ENCODE measurements at places on chromosomes 16 and 17.

GRCh38 chr16:9429646-9430330 lies 338.3 kb downstream of the HAPSTR1 start:
- DNase-seq, result no peak

- DNase-seq, result no peak
Observed at GRCh38 chr17:43482103-43483012, 1.4 kb upstream of the DHX8 start.

- no peak for DNase-seq
Observed at GRCh38 chr16:52312716-52313115, 234.2 kb downstream of the TOX3 start.

DNA sequence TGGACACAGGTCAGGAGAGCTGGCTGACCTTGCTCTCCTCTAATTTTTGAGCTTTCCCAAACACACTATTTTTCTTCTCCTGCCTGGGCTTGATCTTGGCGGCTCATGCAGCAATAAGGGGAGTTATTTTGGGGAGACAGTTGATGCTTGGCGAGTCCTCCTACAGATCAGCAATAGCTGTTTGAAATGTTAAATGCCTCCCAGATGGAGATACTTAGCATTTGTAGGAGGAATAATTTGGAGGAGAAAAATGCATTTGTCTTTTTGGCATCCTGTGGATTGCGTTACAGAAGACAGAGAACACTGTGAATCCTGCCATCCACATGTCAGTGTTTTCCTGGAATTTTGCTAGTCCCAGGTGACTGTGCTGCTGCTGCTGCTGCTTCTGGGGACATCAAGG lies 328.0 kb upstream of the XYLT1 start:
- DNase-seq, result no peak

- DNase-seq, result no peak
Observed at GRCh38 chr17:17784657-17785267, 52.0 kb downstream of the SREBF1 start.

- DNase-seq, result no peak
Observed at GRCh38 chr16:85465328-85466303, 147.5 kb upstream of the GSE1 start.

DNA sequence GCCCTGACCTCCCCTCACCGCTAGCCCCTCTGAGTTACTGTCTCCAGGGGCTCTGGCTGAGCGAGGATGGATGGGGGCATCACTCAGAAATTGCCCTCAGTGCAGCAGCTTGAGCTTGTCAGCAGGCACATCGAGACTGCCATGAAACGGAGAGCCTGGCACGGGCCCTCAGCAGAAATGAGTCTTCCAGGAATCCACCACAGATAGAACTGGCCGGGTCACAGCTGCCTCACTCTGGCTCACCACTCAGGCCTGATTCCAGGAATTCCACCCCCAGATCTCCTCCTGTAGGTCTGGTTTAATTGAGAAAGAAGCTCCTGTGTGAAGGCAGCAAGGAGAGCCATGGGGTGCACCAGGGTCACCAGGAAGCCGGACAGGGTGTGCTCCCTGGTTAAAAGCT lies 85.5 kb downstream of the GSG1L start:
- no peak for DNase-seq

DNA sequence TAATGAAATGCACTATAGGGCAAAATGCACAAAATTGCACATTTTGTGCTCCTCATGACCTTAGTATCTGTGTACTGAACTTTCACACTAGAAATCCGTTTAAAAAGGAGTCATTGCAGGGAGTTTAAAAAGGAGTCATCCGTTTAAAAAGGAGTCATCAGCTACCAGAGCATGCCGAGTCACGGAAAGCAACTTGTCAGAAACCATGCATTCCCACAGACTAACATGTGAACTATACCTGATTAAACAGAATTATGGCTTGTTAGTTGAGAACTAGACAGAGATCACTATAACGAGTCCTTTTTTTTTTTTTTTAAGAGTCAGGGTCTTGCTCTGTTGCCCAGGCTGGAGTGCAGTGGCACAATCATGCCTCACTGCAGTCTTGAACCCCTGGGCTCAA lies 35.9 kb downstream of the SLC6A4 start:
- no peak for DNase-seq

DNA sequence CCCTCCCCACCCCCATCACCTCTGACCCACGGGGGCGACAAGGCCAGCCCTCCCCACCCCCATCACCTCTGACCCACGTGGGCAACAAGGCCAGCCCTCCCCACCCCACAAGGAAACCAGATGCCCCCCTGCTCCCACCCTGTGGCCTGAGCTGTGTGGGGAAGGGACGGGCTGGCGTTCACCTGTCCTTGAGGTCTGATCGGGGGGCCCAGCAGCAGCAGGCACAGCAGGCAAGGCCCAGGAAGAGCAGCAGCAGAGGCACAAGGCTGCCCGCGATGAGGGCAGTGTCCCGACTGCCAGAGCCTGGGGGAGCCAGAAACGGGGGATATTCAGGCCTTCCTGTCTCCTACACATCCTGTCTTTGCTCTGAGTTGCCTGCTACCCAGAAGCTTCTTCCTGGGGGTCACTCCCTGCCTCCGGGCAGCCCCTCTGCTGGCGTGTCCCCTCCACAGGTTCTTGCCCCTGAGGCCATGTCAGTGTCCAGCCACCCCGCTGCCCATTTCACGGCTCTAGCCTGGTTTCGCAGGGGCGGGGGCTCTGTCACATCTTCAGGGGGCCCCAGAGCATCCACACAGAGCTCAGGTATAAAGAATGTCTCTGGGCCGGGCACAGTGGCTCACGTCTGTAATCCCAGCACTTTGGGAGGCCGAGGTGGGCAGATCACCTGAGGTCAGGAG lies 6.8 kb downstream of the SCARF1 start:
- no peak for DNase-seq

GRCh38 chr16:89311636-89312035 lies 94.1 kb downstream of the ZNF778 start:
- no peak for DNase-seq

- DNase-seq, result peak; percentile 9
Observed at GRCh38 chr17:5526821-5527598, 40.6 kb downstream of the MIS12 start.

- DNase-seq, result no peak
Observed at GRCh38 chr17:46139432-46140210, 53.6 kb downstream of the KANSL1 start.

DNA sequence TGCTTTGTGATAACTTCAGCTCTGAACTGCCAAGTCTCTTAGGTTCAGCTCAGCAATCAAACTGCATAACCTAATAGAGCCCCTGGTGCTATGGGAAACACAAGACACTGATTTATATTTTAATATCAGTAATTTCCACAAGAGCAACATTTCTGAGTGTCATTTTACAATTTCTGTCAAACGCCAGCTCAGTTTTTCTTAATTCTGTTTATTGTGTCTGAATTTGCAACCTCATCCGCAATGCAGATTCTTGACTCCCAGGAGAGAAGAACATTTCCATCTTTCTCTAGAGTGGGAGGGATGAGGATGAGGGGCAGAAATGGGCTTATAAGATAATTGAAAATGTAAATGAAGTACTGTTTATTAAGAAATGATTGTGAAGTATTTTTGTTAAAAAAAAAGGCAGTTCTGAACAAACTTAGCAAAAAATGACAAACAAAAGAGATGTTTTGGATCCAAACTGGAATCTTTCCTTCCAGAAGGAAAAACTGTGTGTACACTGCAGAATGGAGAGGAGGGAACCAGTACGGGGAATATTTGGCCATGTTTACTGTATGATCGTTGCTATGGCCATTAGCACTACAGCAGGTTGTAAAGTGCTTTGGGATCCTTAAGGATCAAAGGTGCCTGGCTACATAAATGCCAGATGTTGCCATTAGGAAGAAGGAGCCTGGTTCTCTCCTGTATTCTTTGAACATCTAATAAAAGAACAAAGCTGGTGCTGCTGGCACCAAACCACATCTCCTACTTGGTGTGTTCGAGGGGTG lies 7.4 kb upstream of the PMFBP1 start:
- no peak for DNase-seq

- DNase-seq, result no peak
Observed at GRCh38 chr16:3807425-3808123, 72.9 kb downstream of the CREBBP start.

DNA sequence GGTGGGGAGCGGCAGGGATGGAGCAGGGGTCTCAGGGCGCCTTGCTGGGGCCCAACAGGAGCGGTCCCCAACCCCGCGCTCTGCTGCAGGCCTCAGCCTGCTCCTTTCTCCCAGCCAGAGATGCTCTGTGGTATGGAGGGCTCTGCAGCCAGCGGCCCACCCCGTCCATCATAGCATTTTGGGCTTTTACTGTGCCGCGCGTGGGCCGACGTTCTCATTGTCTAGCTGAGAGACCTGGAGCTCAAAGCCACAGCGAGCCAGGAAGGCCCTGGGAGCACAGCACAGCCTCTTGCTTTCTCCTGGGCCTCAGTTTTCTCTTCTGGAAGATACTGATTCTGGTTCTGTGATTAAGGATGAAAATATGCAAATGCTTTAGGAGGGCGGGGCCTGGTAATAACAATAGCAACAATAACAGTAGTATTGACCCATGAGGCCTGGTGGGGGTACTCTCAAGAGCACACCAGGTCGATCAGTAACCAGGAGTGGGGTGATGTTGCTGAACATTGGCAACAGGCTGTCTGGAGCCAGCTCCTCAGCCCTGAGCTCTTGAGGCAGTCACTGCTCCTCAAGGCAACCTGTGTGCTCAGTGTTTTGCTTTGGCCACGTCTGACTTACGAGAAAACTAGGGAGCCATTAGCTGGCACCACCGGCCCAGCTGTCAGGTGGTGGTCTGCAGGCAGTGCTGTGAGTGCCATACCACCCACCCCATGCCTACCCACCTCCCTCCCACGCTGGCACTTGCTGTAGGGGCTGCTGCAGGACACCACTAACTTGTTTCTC lies 1.1 kb upstream of the RASD1 start:
- no peak for DNase-seq

GRCh38 chr16:72940886-72941285 lies 107.0 kb downstream of the ZFHX3 start:
- no peak for DNase-seq

DNA sequence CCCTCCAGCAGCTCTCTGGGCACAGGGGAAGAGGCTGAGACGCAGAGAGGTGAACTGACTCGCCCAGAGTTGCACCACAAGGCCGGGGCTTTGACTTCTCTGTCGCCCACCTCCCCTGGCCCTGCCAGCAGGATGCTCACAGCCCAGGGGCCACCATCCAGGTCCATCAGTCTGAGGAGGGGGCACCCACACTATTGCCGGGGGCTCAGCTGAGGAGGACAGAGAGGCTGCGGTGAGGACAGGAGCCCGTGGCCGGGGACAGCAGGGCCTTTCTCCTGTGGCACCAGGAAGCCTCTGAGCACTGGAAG lies 32.6 kb downstream of the KDM8 start:
- DNase-seq, result no peak

DNA sequence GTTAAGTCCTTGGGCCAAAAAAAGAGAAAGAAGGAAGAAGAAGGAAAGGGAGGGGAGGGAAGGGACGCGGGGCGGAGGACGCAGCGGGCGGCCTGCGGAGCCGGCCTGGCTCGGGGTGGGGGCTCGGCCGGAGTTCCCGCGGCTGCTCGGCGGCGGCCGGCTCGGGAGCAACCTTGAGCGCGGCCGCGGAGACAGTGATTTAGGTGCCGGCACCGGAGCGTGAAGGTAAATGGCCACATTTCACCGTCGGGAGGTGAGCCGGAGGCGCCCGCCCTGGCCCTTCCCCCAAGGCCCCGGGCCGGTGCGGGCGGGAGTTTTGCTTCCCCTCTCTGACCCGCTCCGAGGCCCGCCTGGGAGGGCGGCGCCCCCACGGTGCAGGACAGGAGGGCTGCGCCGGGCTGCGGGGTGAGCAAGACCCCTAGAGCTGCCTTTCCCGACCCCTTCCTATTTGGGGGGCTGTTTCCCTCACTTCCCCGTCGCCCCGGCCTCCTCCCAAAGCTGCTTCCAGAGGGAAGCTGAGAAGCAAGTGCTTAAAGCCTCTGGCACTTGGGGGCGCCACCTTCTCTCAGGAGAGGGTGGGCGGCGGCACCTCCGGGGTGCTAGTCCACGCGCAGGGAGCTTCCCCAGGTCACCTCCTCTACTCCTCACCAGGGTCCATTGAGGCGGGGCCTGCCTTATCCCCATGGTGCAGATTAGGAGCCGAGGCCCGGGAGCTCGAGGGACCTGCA lies 56.5 kb downstream of the MRM1 start:
- no peak for DNase-seq

DNA sequence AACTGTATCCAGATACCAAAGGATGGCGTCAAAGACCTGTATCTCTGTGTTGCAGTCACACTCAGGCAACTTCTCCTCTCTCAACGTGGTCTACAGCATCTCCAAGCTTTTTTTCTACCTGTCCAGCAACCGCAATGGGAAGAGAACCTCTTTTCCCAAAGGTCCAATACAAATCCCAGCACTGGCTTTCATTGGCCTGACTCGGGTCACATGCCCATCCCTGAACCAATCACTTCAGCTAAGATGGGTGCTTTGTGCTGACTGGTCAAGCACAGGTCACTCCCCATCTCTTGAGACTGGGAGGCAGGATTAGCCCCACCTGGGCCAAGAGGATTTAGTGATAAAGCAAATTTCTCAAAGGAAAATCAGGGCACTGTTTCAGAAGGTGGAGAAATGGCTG lies 71.2 kb upstream of the C16orf82 start:
- DNase-seq, result no peak

GRCh38 chr17:81701288-81702071 lies 1.7 kb upstream of the MRPL12 start:
- no peak for DNase-seq

DNA sequence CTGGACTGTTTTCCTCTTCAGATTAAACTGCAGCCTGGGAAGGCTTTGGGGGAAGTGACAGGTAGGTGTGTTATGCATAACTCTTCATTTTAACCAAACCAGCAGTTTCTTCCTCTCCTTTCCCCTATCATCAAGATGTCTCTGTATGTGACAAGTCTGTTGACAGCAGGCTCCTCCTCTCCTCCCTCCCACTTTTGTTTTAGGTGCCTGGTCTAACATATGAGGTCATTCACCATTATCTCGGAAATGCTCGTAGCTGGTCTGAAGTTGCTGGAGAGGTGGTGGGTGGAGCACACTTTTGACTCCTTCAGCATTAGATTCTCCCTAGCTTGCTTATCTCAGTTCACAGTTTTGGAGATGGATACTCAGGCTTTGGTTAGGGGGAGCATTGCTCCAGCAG lies 571.0 kb upstream of the EEF2KMT start:
- no peak for DNase-seq

- DNase-seq, result no peak
Observed at GRCh38 chr16:84292011-84292410, 2.7 kb upstream of the WFDC1 start.

GRCh38 chr17:76681222-76682137 lies 29.3 kb downstream of the MXRA7 start:
- DNase-seq, result peak; percentile 21

- DNase-seq, result no peak
Observed at GRCh38 chr16:87877942-87878507, 8.7 kb upstream of the SLC7A5 start.

GRCh38 chr16:11333010-11333409 lies 12.2 kb upstream of the RMI2 start:
- DNase-seq, result no peak

GRCh38 chr17:57340160-57340981 lies 84.0 kb downstream of the MSI2 start:
- DNase-seq, result no peak

DNA sequence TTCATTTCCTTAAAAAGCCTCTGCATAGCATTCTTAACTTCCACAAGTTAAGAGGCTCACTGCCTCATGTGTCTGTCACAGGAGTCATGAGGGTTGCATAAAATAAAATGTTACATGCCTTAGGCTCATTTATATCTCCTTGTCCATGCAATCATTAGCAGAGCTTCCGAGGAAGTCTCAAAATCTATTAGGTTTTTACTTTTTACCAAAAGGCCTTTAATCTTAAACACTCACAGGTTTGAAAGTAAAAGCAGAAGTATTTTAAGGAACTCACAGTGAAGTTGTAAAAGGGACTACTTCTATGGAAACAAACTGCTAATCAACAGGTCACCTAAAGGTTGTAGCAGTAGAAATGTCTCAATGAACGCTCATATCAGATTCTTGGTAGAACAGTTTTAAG lies 5.2 kb upstream of the ATP6V0A1 start:
- DNase-seq, result no peak
